ENCODE measurements at places on chromosomes 4 and X.

DNA sequence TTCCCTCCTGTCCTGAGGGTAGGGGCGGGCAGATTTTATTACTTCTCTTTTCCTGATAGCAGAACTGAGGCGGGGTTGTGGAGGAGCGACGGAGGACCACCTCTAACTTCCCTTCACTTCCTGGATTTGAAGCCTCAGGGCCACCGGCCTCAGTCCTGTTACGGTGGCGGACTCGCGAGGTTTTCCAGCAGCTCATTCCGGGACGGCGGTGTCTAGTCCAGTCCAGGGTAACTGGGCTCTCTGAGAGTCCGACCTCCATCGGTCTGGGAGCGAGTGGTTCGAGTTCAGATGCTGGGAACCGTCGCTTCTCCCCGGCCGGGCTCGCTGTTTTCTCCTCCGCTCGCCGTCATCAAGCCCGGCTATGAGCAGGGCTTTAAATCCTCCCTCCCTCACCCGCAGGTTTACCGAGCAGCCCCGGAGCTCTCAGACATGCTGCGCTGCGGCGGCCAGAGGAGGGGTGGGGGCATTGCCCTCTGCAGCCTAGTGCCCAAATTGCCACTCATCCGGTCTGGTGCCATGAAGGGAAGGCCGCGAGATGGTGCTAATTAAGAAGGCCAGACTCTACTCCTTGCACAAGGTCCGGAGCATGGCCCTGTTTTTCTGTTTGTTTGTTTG lies 23.3 kb downstream of the HAND2 start:
- DNase-seq, result no peak

DNA sequence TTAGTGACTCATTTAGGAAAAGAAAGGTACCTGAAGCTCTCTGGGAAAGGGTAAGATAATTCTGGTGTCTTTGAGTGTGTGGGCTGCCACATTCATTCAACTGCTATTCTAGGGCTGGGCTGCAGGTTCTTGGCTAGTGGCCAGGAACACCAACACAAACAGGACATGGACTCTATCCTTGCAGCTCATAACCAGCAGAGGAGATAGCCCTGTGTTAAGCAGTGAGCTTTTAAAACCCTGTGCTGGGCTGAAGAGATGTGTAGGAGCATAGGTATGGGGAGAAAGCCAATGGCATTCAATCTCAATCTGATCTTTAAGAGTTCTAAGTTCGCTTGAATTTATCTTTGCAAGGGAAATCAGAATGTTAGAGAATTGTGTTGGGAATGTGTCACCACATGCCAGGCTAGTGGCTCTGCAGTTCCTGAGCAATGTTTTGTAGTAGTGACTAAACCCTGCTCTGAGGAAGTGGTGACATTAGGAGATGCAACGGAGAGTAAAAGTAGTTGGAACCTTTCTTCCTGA lies 39.2 kb downstream of the SGMS2 start:
- DNase-seq, result no peak

GRCh38 chr4:184237612-184238011 lies 19.9 kb upstream of the ENPP6 start:
- DNase-seq, result peak; percentile 39

DNA sequence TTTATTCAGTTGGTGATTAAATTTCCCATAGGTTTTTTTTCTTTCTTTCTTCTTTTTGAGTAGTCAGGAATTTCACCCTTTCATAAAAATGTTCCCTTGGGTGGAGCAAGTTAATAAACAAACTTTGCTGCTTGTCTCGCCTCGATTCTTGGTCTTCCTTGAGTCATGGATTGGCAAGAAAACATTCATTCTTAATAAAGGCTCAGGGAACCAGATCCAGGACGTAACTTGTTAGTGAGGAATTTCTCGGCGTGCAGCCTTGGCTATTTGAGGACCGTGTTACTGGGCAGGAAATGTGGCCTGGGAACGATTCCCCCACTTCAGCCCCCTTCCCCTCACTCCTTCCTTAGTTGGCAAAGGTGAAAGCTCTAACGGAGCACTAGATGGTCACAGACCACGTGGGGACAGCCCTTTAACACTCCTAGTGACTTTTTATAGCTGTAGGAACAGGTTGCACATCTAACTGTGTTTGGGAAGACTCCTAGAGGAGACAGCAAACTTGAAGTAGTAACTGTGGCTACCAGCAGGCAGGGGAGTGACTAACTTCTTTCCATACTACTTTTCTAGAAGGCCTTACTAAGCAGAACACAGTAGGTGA lies 106.8 kb downstream of the UCHL1 start:
- DNase-seq, result no peak

DNA sequence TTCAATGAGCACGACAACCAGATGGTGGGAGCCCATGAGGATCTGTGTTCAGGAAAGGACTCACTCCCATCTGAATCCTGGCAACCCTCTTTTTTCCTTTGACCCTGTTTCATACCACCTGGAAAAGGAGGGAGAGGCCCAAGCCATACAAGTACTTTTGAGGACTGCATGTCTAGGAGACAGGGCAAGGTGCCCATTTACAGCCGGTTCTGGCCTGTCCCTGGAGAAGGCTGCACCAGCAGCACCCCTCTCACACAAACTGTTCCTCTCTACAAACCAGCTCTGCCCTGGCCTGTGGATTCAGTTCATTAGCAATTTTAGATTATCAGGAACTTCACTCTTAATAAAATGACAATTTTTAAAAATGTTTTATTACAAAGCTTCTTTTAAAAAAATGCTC lies 57.5 kb downstream of the HADH start:
- no peak for DNase-seq

- no peak for DNase-seq
Observed at GRCh38 chr4:101258883-101259282, 88.4 kb downstream of the PPP3CA start.

DNA sequence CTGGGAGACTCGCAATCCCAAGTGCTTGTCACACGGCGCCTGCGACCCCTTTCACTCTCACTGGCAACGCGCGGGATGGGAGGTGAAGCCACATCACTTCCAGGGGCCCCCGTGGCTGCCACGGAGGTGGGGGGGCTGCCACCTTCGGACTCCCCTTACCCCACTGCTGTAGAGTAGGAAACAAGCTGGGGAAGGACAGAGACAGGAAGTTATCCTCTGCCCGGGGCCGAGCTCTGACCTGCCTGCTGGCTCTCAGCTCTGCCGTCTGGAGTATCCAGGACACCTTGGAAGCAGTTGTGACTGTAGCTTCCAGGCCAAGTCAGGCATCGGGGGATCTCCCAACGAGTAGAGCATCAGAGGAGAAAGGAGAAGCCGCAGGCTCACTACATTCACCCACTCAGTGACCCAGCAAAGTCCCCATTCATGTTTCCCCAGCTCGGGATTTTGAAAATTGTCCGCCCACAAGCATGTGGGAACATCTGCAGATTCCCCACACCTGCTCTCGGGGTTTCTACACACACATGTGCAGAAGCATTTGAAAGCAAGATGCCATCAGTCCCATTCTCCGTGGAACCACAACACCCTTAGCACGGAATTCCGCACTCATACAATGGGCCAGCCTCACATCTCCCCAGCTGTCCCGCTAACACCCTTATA lies 10.8 kb downstream of the PDZD4 start:
- DNase-seq, result no peak

DNA sequence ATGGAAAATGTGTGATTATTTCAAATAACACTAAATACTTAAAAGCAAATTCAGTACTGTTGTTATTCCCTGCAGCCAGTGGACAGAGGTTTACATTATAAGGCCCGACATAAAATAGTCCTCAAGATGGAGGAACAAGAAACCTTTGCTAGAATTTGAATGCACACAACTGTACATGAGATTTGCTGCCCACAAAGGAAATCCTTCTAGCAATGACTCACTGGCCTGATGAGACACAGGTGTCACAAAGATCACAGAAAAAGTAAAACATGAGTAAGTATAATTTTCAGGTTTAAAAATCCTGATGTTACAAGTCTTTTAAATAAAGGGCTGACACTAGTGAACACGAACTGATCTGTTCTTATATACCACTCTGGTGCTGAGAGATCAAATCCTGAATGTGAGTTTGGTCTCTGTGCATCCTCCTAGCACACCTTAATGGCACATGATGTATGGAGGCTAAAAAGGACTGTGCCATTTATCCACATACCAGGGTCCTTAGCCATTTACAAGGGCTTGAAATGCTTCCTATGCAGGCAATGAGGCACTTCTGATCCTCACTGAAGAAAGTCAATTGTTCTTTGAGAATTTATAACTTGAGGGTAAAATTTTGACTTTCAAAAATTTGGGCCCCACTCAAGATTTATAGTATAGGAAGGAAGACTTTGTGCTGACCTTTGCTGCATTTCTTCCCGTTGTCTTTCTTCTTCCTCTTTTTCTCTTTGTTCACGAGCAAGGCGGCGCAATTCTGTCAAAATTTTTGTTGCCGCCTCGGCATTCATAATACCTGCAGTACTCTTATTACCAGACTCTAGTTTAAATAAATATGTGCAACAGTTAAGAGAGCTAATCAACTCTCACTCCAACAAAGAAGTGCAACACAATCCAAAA lies 23.0 kb downstream of the MAP7D3 start:
- no peak for DNase-seq

DNA sequence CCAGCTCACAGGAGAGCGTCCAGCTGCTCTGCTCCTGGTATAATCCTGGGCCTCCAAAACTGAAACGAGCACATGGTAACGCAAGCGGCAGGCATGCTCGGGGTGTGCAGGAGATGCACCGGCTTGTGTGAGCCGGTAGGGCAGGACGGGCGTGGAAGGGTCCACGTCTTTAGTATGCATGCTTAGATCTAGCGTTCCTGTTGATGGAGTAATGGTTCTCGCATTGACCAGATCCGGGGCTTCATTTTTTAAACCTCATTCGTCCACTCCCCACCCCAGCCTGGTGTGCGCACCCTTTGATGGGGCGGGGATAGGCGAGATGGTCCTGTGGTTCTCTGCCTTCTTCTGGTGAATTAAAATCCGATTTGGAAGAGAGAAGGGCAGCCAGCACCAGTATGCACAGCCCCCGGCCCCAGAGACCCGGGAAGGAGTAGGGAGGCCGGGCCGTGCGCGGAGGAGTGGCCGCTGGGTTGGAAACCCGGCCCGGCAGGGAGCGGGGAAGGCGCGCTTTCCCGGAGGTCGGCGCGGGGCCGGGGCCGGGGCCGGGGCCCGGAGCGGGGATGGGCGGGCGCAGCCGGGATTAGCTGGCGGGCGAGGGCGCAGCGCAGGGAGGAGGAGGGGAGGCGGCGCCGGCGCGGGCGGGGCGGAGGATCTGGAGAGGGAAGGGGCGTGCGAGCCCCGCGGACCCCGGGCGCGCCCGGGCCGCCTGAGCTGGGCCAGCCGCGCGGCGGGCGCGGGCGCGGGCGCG lies 39.9 kb downstream of the FAM149A start:
- DNase-seq, result no peak

DNA sequence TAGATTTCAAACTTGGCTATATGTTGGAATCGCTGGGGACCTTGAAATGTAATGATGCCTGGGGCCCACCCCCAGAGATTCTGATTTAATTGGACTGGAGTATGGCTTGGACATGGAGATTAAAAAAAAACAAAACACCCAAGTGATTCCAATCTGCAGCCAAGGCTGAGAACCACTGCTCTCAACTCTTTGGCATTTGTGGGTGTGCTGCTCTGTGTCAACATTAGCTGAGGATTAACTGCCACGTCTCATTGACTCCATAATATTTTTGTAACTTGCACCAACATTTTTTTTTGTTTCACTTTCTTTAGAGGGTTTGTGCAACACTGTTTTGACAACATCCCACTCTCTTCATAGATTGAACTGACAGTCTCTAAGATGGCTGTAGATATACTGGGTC lies 41.1 kb upstream of the PDK3 start:
- no peak for DNase-seq

GRCh38 chr4:55175779-55176231 lies 50.4 kb upstream of the KDR start:
- DNase-seq, result no peak

GRCh38 chr4:27398631-27399310 lies 538.1 kb downstream of the STIM2 start:
- no peak for DNase-seq

DNA sequence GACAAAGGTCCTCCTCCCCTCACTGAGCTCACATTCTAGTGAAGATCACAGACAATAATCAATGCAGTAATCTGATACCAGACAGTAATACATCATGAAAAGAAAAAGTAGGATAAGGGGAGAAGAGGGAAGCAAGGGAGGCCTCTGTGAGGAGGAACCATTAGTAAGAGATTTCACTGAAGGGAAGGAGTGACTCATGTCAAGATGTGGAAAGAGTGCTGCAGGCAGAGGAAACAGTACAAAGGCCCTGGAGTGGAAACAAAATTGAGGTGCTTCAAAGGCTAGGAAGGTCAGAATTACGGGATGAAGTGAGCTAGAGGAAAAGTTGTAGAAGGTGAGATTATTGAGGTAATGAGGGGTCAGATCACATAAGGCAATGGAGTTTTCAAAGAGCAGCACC lies 38.1 kb downstream of the LAMTOR3 start:
- no peak for DNase-seq

- DNase-seq, result peak; percentile 12
Observed at GRCh38 chrX:45710081-45710801, 509.6 kb upstream of the DIPK2B start.

DNA sequence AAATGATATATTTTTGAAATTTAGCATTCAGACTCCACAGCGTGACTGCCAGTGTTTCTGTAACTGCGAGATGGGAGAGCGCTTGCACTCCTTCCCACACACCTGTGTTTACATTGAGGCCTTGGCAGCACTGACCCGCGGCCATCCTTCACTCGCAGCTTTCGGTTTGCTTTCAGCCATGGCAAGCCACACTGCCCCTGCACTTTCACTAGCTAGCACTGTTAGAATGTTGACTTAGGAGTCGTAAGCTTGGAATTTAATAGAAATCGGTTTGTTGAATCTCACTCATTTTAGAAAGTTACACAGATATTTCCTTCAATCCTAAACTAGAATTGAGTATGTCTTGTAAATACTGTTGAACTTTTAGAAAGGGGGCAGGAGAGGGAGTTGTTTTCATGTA lies 136.2 kb downstream of the CFAP299 start:
- no peak for DNase-seq

- DNase-seq, result no peak
Observed at GRCh38 chr4:39308611-39309010, 57.6 kb downstream of the RFC1 start.

GRCh38 chrX:48696909-48697727 lies 584 bp downstream of the SUV39H1 start:
- DNase-seq, result no peak

GRCh38 chrX:97308171-97308570 lies 424.5 kb downstream of the RPA4 start:
- DNase-seq, result no peak

GRCh38 chr4:4260185-4260751 lies 12.2 kb upstream of the TMEM128 start:
- DNase-seq, result no peak

- DNase-seq, result no peak
Observed at GRCh38 chr4:182348779-182349326, 105.7 kb downstream of the TENM3 start.

DNA sequence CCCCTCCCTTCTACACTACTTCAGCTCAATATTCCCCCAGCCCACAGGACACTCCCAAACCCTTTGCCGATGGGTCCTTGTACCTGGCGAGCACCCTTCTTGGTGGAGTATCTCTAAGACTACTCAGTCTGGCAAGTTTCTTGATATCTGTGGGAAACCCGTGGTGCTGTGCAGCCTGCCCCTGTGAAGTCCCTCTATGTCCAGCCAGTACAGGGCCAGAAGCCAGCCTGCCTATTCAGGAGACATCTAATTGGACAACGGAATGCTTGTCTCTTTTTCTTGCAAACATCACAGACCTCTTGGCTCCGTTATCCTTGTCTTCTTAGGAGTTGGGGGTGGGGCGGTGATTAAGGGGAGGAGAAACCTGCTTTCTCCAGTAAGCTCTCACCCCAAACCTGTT lies 3.7 kb upstream of the IGFBP7 start:
- DNase-seq, result no peak

Measured in activated CD8-positive, alpha-beta memory T cell treated with anti-CD3 and anti-CD28 coated beads for 4 hours (primary cell).